Vagina (tissue), 2 donors: ENCODE measurements at places on chromosomes 2 and 18. TPM values are rescaled to one million over a fixed set of nuclear protein-coding genes. Genes with fewer than 3 reads are reported as not detected.

- DNase-seq, result no peak
These were observed 237.8 kb upstream of the THSD7B start for GRCh38 chr2:136527560-136527959.

DNA sequence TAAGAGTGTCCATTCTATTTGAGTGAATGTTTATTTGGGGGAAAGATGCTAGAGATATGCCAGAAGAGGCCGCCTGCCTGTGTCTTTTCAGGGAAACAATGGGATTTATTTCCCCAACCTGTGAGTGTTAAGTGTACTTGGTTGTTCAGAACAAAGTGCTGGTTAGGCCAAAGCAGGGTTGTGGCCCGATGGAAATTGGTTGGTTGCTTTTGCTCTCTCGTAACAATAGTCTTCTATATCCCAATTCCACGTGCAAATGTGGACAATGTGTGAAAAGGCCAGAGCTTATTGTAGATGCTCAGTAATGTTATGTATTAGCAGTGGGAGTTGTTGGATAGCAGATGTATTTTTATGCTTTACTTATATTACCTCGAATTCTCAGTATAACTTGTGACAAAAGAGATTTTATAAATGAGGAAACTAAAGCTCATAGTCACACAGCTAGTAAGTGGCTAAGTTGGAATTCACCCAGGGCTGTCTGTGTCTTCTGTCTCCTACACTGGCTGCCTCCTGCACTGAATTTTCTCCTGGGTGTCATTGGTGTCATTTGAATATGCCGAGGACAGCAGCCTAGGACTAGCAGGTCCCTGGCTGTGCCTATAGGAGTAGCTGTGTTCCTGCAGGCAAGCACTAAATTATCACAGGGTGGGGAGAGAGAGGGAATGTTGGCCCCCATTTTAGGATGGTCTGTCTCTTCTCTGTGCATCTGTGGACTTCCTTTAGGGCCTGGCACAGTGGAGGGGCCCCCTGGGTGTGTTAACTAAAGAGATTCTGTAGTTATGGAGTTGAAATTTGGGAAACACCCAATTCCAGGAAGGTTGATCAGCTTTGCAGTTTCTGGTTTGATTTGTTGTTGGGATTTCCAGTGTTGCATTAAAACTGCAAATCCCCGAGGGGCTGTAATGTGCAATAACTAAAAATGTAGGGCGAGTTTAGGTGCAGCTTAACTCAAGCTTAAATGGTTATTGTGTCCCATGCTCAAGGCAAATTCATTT, 21.6 kb downstream of the GPD2 start:
- DNase-seq, result no peak

DNA sequence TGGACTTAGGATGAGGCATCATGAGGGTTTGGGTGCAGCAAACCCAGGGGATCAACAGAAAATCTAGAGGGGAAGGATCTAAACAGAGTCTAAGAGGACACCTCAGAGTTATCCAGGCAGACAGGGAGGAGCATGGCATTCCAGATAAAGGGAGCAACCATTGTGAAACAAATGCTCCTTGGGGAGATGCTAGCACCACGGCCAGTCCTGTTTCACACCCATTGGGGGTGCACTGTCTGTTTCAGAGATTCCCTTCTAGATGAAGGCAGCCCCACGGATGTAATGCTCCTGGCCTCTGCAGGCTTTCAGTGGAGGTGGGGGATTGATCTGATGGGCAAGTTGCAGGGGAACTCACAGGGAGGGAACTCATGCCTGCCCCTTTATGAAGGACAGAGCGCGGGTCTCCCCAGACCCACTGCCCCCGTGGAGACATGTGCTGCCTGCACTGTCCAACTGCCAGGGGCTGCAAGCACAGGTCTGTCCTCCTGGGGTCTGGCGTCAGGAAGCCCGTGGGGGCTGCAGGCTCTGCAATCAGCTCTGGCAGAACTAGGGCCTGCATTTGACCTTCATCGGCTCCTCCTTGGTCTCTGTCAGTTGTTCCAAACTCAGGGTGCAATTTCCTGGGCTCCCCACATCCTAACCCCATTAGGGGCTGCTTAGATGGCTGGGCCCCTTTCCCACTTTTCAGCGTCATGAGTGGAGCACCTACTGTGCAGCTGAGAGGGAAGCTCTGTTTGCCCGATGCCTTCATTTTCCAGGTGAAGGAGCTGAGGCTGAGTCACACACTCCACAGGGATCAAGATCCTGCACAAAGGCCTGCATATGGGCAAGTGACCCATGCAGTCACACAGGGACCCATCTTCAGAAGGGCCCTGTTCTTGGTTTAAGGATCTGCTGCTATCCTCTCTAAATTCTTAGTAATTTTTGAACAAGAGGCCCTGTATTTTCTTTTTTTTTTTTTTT, 163.4 kb downstream of the ARL4C start:
- peak; percentile 84 for DNase-seq

DNA sequence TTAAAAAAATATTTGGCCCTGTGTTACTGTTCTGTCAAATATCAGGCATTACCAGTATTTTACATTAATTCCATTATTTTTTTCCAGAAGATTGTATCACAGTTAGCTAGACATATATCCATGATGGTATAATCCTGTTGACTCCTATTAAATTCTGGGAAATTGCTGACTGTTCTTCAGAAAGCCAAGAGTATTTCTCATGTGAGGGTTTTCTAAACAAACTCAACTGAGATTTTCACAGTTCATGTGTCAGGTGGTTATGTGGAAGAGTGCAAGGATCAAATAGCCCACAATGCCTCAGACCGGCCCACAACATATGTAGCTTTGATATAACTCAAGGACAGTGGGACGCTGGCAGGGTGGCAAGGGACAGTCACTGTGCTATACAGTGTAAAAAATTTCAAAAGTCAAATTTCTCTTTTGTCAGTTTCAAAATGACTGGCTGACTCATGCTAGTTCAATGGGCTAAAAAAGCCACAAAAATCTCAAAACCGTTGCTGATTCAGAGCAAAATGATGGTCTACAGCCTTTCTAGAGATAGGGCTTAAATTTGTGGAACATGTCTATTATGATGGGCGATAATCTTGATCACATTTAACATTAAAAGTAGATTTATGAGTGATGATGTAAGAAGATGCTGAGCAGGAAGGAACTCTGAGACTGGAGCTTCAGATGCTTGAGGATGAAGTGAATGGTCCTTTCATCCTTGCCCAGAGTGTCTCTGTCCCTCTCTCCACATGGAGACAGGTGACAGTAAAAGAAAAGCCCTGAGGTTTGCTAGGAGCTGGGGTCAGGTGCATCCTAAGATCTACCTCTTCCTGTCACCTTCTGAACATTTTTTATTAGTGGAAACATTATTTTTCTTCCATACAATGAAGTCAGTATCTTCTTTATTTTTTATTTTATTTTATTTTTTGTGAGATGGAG, 175.8 kb upstream of the PIEZO2 start:
- no peak for DNase-seq

DNA sequence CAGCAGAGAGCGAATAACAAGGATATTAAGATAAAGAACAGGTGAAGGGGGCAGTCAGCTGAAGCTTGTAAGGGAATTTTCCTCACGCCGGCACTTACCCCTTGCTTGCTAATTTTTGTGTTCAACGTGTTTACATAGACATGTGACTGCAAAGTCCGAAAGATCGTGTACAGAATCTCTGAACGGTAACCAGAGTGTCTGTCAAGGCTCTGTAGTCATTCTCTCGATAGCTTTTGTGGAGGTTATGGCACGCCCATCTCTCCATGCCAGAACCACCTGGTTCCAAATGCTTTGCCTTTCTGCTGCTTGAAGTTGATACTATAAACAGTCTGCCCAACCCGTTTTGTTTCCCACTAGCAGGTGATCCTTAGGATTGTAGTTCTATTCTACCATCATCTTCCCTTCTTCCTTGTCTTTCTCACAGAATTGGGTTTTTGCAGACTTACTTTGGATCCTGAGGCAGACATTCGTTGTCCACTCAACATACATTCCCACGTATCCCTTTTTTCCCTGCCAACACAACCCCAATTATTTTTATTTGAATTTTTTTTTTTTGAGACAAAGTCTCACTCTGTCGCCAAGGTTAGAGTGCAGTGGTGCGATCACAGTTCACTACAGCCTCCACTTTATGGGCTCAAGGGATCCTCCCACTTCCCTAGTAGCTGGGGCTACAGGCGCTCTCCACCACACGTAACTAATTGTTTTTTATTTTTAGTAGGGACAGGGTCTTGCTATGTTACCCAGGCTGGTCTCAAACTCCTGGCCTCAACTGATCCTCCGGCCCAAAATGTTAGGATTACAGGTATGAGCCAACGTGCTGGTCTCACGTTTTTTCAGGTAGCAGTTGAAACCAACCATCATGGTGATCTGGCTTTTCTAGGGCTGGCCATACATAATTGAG, 1.3 kb upstream of the USP34 start:
- no peak for DNase-seq

DNA sequence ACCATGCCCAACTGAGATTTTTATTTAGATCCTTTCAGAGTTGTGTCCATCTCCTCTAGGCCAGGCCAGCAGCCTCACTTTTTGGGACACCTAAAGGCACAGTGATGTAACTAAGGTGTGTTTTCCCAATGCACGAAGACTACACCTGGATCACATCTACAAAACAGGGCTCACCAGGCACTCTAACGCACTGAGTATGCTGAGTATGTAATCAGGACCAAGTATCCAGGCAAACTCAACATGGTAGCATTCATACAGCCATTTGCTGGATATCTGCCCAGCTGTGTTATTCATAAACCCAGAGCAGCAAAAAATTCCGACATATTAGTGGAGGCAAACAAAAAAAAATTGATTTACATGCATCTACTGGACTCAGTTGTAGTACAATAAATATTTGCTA, 33.8 kb downstream of the LPIN2 start:
- no peak for DNase-seq

DNA sequence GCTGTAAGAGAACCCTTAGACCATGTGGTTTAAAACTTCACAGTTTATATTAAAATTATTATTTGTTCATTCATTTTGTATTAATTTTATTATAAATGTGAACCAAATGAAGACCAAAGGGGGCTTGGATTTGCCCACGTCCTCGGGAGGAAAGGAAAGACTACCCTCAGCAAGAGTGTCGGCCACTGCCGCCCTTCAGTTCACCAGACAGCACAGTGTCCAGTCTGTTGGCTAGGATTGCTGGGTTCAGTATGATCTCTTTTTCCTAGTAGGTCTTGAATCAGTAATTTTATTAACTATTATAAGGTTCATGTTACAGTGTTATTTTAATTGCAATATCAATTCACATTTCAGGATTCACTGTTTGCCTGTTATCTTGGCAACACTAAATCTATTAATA, 78.2 kb upstream of the CHRNA1 start:
- no peak for DNase-seq

GRCh38 chr2:237465515-237466148, 21.4 kb upstream of the MLPH start:
- DNase-seq, result no peak

DNA sequence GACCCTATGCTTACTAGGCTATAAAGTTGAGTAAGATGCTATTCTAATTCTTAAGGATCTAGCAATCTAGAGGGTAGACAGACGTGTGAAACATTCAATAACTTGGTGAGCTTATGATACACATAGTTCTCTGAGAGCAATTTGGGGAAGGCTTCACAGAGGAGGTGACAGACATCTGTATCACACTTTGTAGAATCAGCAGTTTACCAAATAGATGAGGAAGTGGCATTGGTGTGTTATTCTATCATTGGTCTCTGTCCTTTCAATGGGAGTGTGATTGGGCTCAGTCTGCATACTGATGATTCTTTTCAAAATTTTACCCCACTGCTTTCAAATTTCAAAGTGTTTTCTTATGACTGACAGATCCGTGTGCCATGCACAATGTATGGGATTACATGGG, 47.0 kb upstream of the TMEM178A start:
- DNase-seq, result no peak

DNA sequence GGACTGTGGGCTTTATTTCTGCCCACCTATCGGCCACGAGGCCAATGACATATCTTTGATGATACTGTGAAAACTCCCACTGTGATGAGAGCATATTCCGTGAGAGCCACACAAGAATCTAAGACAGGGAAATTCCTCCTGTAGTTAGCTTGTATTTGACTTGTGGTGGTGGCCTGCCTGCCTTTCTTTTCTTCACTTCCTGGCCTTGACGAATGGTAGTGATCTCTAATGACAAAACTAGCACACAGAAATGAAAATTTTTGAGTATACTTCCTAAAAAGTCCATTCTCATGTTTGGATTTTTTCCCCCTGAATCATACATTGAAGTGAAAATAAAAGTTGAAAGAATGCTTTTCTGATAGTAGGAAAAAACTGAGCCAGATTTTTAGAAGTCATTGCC, 94.4 kb downstream of the MGAT5 start:
- no peak for DNase-seq

DNA sequence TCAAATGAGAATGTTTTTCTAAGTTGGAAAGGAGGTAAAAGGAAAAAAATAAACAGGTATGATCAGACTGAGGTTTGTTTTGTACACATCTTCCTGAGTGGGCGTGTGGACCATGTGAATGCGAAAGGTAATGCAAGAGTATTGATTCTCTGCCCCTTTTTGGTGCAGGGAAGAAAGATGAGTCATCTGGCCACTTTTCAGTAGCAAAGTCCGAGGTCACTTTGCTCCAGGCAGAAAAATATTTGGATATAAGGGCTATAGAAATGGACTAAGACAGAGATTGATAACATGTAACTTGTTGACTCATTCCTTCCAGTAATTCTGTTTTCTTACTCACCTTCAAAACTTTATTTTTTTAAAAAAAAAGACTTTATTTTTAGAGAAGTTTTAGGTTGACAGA, 130.5 kb downstream of the DSEL start:
- DNase-seq, result no peak

DNA sequence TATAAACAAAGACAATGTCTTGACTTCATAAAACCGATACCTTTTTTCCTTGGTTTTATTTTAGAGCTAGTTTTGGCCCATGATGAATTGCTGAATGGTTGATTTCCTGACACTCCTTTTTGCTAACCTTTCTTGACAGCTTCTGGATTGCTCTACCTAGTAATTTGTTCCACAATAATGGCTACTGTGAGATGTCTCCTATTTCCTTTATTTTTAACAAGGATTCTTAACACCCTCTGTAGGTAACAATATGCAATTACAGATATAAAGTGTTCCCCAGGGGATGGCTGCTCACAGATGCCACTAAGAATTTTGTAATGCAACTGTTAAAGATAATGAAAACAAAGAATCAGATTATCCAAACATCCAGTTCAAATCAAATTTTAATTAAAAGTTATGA, 100.8 kb upstream of the ATP5MC3 start:
- DNase-seq, result no peak

Gene FBXO15
- total RNA-seq, result not detected
